HFFc6 (cell line): ENCODE measurements at places on chromosomes 16 and 17.

DNA sequence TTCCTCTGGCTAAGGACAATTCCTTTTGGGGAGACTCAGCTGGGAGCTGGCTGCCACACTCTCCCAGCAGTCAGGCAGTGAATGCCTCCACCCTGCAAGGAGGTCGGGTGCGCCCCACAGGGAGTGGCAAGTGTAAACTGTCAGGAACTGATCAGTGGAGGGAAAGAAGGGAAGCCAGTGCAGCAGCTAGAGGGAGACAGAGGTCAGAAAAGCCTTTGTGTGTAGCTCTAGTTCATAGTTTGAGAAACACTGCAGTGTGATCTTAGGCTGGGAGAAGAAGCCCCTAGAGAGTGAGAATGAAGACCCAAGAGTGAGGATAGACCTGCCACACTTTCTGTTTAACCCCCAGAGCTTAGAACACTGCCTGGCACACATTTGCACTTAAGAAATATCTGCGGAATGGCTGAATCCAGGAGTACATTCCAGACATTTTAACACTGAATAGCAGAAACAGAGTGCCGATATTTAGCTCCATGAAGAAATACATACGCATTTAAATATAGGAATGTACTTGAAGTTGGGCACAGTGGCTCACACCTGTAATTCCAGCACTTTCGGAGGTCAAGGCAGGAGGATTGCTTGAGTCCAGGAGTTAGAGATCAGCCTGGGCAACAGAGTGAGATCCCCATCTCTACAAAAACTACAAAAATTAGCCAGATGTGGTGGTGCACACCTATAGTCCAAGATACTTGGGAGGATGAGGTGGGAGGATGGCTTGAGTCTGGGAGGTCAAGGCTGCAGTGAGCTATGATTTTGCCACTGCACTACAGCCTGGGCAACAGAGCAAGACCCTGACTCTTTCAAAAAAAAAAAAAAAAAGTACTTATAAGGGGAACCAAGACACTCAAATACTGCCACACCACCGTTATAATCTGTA, 11.1 kb upstream of the SLC5A11 start:
- peak; percentile 34 for DNase-seq

- DNase-seq: no peak
These were observed 44.5 kb downstream of the MEAK7 start for GRCh38 chr16:84459941-84460405.

DNA sequence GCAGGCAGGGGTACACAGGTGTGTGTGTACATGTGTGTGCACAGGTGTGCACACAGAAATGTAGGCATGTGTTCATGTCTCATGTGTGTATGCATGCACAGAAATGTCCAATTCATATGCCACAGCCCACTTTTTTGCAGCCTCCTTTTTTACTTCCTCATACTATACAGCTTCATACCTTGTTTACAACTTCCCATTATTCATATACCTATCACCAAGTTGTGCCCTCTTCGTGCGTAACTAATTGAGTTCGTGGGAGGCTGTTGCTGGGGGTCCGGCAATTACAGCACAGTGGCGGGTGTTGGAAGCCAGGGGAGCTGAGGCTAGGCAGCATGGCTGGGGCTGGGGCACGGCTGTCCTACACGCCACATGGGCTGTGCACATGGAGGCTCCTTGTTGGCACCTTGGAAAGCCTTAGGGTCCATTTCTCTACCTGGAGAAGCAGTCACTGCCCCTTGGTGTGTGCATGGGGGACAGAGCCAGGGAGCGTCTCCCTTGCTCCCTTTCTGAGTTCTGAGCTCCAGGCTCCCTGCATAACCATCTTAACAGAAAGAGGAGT, 266.7 kb downstream of the ENGASE start:
- DNase-seq: no peak

DNA sequence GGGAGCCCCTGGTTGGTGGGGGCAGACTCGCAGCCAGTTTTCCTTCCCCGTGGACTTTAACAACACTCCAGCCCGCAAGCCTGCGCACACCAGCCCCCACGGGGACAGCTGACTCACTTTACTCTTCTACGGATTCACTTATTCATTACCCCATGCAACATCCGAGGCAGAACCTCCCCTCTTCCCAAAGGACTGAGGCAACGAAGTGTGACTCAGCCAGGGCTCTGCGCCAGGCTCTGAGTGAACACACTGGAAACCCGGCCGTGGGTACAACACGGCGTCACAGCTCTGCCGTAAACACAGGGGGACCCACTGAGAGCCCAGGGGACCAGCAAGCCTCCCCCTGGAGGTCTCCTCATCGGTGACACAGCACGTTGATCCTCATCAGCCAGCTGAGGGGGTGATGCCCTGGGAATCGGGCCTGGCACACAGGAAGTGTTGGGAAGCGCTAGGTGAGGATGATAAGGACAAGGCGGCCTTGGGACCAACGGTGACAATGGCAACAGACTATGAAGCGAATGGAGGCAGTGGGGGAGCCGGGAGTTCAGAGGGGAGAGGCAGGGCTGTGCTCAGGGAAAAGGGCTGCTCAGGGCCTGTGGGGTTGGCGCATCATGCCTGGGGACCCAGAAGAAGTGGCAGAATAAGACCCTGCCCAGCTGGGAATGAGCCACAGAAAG, 14.6 kb downstream of the COTL1 start:
- peak; percentile 97 for DNase-seq

- DNase-seq: no peak
These were observed 567 bp downstream of the HSD17B1 start for GRCh38 chr17:42553161-42553818.

- peak; percentile 64 for DNase-seq
These were observed 1.1 kb upstream of the ZNF747 start for GRCh38 chr16:30535777-30536190.

DNA sequence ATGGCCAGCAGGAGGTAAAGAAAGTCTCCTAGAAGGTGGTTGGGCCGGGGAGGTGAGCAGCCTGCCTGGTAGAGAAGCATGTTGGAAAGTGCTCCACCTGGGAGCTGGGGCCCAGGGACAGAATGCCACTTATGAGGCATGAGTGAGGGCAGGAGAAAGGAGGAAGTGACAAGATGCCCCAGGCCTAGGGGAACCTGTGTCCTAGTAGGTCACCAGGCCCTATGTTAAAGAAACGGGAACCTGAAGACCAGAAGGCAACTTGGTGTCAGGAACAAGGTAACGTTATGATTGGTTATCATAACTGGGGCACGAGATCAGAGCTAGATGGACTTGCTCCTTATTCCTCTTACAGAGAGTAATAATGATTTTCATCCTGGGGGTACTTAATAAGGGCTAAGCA, 34.3 kb downstream of the PITPNC1 start:
- no peak for DNase-seq
